Ovary (tissue), 10 donors: ENCODE measurements at places on chromosomes 5 and 9.

GRCh38 chr5:44839018-44839681 lies 30.4 kb downstream of the MRPS30 start:
- DNase-seq = no peak

- peak; percentile 45 for DNase-seq
Measured at GRCh38 chr5:81787474-81788242, 36.8 kb upstream of the SSBP2 start.

- no peak for DNase-seq
Measured at GRCh38 chr5:4216142-4216541, 620.5 kb downstream of the IRX1 start.

DNA sequence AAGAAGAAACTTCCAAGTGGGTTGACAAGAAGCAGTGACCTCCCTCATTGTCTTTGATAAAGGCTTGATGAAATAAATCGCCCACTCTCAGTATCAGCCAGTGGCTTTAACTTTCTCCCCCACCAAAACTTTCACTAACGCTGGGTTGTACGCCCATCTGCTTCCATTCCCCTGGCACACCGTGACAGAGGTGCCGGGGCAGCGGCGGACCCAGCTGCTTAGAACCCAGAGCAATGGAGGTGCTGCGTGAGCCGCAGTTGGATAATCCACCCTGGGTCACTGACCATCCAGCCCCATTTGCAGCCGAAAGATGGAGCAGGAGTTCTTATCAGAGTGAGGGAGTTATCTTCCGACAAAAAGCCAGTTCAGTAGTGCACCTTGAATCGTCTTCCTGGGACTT lies 270.7 kb downstream of the ARHGEF28 start:
- no peak for DNase-seq

DNA sequence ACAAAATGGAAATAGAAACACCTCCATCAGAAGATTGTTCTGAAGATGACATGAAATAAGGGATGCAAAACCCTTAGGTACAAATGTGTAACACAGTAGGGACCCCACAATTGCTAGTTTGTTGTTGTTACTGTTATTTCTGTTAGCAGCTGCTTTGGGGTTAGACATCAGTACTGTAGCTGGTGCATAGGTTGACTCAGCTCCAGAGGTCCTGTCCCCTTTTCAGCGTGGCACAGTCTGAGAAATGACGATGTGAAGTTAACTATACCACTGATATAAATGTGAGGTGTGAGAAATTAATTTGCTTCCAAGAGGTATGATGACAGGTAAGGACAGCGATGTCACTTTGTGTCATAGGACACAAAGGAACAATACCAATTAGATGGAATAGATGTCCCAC lies 384.6 kb upstream of the KLF4 start:
- no peak for DNase-seq

GRCh38 chr5:134506054-134507039 lies 19.1 kb upstream of the JADE2 start:
- DNase-seq = peak; percentile 39

DNA sequence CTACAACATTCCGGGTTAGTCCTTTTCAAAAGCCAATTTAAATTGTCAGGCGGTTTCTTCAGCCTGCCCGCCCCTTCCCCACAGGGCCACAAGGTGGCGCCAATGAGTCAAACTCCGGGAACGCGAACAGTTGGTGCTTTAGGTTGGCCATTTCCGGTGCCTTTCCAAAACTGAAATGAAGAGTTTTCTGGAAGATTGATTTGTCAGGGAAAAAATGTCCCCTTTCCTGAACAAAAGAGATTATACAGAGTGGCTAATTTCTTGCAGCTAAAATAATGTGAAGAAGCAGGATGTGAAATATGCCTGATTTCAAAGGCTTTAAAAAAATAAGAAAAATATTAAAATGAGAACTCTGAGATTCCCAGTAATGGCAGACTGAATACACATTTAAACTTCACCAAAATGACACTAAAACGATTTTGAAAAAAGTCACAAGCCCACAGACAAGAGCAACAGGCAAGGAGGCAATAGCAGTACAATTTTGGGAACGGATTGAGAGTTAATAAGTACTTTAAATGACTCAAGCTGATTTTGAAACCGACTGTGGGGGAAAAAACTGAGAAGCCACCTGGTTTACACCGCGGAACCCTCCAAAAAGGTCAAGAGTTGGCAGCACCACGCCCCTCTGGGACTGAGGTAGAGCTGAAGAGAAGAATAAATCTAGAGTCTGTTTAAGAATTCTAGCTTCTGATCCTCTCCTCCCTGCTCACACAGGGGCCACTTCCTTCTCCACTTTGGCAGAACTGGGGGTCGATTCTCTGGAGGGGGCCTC lies 45.7 kb downstream of the SLC46A2 start:
- peak; percentile 83 for DNase-seq
